ENCODE measurements at places on chromosomes 2 and 18.

DNA sequence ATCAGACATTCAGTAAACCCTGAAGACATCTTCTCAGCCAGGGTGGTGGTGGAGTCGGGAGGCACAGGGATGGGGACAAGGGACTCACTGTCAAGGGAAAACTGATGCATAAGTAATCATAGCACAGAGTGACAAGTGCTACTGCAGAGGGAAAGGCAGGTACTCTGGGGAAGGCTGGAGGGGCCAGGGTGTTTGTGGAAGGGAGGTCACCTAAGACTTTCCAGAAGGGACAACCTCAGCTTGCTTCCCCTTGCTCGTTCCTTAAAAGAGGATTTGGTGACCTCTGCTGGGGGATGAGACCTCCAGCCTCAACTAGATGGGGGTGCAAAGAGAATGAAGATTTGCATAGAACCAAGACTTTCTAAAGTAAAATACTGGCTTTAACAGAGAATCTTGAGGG, 99.5 kb downstream of the SLC4A3 start:
- DNase-seq, result no peak

DNA sequence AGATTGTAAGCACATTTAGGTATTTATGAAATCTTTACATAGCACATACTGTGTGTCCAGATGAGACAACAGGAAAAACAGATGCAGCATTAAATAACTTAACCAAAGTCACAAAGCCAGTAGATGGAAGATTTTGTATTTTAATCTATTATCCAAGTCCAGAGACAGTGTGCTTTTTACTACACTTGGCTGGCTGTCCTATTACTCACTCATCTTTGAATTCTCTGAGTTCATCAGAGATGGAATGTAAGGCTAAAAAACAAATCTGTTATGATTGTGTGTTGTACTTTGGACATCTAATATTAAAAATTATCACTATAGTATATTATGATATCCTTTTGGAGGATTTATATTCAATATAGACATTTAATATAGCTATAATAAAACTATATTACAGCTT, 1189.4 kb downstream of the DSC3 start:
- no peak for DNase-seq

- no peak for DNase-seq
These were observed 163.1 kb downstream of the BABAM2 start for GRCh38 chr2:28053597-28053996.

GRCh38 chr2:113981404-113982134, 91.7 kb downstream of the ACTR3 start:
- no peak for DNase-seq

- no peak for DNase-seq
These were observed 14.2 kb upstream of the PLEKHM3 start for GRCh38 chr2:208039376-208040110.

DNA sequence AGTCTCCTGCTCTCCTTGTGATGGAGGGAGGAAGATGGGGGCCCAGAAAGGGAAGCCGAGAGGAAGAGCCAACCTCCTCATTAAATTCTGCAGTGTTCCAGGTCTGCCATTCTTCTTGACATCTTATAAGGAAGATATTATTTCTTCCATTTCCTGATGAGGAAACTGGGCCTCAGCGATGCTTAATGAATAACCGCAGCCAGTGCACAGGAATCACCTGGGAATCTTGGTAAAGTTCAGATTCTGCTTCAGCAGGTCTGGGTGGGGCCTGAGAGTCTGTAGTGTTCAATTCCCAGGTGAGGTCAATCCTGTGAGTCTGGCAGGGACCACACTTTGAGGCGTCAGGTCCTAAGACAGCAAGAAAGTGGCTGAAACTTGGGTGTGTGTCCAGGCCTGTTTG, 17.3 kb downstream of the PCARE start:
- DNase-seq, result no peak

DNA sequence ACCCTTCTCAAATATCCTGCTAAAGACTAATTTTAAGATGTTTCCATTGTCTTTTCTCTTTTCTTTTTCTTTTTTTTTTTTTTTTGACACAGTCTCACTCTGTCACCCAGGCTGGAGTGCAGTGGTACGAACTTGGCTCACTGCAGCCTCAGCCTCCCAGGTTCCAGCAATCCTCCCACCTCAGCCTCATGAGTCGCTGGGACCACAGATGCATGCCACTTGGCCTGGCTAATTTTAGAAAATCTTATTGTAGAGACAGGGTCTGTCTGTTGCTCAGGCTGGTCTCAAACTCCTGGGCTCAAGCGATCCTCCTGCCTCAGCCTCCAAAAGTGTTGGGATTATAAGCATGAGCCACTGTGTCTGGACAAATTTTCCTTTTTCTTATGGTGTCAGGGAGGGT, 167.5 kb downstream of the MCFD2 start:
- DNase-seq, result no peak

DNA sequence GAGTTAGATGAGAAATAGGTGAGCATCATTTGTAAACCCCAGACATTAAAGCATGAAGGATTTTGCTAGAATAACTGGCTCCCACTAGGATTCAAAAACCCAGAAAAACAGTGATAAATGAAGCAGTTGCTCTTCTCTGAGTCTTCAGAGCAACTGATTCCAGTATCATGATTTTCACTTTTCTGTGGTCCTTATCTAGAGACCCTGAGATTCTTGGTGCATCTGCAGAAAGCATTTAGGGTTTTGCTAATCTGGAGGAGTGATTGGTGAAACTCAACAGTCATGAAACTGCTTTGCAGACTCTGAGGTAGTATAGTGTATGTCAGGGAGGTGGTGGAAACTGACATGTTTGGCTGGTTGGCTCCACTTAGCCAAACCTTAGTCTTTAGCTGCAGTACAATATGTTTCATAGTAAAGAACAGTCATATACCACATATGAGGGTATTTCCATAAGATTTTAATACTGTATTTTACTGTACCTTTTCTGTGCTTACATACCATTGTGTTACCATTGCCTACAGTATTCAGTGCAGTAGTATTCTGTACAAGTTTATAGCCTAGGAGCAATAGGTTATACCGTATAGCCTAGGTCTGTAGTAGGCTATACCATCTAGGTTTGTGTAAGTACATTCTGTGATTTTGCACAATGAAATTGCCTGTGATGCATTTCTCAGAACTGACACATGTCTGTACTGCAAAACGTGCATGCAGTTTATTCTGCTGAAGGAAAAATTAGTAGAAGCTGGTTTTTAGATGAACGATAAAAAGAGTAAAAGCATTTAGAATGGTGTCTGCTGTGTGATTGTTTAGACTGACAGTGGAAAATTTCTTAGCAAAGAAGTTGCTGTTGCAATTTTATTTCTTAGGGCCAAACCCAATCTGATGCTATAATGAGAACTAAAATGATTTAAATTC, 23.8 kb downstream of the EML4 start:
- no peak for DNase-seq
